ENCODE measurements at places on chromosomes 3 and 15. TPM values are rescaled to one million over a fixed set of nuclear protein-coding genes. Genes with fewer than 3 reads are reported as not detected.

- no peak for DNase-seq
These were observed 3.4 kb upstream of the OGG1 start for GRCh38 chr3:9746330-9746729.

- no peak for DNase-seq
These were observed 64.0 kb downstream of the PPM1L start for GRCh38 chr3:160820022-160820421.

Gene CCK
- total RNA-seq = not detected

Gene WWTR1
- 18.6 TPM for total RNA-seq

GRCh38 chr3:50154476-50154839 is 666 bp upstream of the SEMA3F start:
- no peak for DNase-seq

Gene GOLGA6D
- total RNA-seq = 0.14 TPM

Gene GFM1
- 30.1 TPM for total RNA-seq

Gene BUB1B
- 92.9 TPM for total RNA-seq

DNA sequence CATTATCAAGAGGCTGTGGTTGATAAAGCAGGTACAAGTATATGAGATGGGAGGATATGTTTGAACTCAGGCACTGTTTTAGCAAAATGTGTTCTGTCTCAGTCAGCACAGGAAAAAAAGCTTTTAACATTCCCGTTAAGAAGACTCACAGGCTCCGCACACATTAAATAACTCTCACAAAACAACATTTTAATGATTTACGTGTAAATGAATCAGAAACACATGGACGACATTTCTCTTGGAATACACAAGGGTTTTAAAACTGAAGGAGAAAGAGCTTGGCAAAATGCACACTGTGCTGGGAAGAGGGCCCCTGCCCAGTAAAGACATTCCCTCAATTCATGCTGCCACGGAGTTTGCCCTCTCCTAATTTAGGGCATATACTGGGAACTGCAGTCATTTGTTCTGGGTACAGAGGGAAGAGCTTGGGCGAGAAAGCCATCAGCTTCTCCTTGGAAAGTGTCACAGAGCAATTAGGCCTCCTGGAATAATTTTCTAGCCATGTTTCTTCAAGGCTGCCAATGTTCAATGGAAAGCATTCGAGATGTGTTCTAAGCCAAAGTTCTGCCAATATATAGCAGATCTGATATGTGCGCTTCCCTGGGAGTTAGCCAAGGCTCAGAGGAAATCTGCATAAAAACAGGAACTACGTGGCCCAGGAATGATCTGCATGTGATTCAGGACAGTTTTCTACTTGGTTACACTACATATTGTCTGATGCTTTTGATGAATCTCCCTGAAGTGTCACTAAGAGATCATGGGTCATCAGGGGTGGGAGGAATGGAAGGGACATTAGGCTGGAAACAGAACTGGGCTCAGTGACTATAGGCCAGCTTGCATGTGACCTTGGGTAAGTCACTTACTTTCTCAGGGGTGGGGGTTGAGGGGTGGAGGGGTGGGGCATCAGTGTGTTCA is 2.2 kb upstream of the MASP1 start:
- peak; percentile 22 for DNase-seq

Gene AMIGO3
- 1.3 TPM for total RNA-seq

Gene CLDND1
- 97.7 TPM for total RNA-seq

- peak; percentile 79 for DNase-seq
These were observed 76.2 kb downstream of the LARS2 start for GRCh38 chr3:45464336-45465170.

DNA sequence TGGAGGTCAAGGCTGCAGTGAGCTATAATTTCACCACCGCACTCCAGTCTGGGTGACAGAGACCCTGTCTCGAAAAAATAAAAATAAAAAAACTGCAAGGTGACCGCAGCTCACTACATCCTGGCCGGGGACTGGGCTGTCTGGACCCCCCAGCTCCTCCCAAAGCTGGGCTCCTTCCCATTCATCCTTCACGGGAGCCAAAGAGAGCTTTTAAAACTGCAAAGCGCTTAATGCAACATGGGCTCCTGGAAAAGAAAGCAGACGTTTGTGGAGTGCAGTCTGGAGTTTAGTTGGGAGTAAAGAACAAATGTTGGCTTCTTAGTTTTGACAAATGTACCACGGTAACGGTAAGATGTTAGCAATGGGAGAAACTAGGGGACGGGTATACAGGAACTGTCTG is 12.1 kb downstream of the PLXND1 start:
- DNase-seq = no peak

DNA sequence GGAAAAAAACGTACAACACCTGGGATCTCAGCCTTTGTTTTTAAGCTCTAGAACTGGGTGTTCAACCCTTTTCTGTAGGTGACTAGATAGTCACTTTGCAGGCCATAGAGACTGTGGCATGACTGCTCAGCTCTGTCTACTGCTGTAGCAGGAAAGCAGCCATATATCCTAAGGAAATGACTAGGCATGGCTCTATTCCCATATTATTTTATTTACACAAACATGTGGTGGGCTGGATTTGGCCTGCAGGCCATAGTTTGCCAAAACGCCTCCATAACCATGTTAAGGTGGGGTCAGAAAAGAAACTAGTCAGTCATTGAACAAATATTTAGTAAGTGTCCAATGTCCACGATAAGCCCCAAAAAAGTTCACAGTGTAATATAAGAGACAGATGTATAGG is 452.5 kb downstream of the MCTP2 start:
- no peak for DNase-seq

DNA sequence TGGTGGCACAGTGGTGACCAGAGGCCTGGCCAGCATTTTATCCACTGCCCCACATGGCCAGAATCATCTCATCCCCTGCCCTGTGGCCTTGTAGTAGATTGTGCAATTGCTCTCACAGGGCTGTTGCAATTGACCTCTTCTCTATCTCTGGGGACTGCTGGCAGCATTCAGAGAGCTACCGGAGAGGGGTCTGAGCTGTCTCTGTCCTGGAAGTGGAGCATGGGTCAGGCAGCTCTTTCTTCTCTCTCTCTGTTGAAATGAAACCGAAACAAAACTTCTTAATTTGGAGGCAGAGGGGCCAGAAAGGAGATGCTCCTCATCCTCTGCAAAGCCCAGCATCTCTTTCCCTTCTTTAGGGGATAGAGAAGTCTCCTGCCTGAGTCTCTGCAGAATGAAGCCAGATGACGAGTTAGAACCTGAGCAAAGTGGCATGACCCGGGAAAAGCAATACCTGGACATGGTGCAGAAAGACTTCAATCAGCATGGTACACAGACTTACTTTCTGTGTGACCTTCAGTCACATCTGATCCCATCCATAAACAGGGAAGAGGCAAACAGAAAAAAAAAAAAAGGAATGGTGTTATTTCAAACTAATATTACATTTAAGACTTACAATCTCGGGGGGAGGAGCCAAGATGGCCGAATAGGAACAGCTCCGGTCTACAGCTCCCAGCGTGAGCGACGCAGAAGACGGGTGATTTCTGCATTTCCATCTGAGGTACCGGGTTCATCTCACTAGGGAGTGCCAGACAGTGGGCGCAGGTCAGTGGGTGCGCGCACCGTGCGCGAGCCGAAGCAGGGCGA is 144.5 kb upstream of the BCL6 start:
- DNase-seq = no peak
